ENCODE measurements at places on chromosomes 12 and 14.

- DNase-seq = no peak
These were observed 22.1 kb upstream of the SYCP3 start for GRCh38 chr12:101761350-101761749.

DNA sequence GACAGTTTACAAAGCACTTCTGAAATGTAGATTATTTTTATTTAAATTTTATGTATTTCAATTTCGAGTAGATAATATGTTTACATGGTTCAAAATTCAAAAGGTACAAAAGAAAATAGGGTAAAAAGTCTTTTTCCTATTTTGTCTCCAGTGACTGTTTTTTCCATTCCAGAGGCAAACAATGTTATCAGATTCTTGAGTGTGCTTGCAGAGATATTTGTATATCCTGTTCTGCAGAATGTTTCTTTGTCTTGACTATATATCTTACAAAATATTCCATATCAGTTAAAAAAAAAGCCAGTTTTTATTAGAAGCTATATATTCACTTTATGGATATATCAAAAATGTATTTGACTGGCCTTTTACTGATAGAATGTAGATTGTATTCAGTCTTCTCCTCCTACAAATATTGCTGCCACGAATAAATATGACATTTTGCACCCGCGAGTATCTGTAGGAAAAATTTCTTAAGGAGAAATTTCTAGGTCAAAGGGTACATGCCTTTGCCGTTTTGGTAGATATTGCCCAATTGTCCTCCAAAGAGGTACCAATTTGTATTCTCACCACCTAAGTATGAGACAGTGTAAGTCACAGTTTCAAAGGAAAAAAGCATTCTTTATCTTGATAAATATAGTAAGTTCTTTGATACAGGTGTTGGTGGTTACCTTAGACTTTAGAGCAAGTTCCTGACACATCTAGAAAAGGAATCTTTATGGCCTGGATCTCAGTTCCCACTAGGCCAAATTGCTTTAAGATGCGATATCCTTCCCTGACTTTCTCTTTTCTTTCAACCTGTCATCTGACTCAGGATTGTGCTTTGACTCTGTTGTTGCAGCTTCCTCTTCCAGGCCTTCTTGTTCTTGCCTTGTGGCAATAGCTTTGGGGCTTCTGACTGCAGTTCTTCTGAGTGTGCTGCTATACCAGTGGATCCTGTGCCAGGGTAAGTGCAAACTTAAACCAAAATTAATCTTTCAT lies 2.3 kb downstream of the KLRG1 start:
- DNase-seq = no peak

DNA sequence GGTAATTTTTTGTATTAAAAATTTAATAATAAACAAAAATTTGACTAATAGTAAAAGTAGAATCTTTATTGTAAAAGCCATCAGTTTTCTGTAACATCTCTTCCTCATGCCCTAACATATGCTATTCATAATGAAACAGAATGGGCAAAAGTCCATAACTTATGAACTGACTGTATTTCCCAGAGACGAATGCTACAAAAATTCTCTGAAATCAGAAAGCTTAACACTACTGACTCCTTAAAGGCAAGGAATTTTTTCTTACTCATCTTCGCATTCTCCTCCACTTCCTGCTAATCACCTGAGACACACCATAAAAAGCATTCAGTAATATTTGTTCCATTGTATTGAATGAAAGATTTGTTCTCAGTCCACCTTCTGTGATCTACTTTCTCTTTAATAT lies 17.6 kb downstream of the MON2 start:
- peak; percentile 8 for DNase-seq

DNA sequence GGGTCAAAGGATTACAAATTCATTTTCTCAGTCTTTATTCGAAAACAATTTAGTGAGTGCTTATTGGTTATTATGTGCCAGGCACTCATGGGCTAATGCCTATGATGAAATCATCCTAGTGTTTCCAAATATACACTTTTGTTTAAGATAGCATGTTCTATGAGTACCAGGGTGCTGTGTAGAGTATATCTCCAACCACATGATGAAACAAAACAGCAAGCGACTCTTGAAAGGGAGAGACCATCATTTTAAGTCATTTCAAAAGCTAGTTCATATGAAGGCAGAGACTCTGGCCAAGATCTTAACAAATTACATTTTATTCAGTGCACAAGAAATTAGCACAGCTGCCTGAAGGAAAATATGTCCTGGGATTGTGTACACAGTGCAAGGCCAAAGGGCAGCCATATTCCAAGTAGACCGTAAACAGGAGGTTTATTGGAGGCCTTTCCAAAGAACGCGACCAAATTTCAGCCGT lies 204.2 kb downstream of the EFCAB11 start:
- DNase-seq = no peak

- DNase-seq = no peak
These were observed 1131.1 kb downstream of the TMEM121 start for GRCh38 chr14:106657460-106657859.

DNA sequence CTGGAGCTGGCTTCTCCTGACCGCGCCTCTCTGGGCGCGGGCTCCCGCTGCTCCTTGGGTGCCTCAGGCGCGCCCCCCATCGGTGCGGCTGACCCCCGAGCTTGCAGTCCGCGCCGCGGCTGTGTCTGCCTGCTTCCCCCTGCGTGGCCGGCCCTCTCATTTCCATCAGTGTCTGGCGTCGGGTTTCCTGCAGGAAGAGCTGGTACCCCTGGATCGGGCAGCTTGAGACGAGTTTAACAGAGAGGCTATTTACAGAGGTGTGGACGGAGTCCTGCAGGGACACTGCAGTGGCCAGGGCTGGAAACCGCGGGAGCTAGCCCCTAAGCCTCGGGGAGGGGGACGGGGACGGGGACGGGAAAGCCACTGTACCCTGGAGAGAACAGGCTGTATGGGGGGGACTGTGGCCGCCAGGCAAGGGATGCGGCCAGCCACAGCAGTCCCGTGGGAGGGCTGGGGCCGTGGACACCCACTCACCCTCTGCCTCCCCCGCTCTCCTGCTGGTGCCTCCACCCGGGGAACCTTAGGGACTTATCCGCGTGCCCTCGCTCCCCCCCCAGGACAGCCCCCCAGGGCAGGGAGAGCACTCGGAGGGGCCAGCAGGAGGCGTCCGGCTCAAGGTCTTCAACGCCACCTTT lies 3.7 kb upstream of the CACNA2D4 start:
- DNase-seq = no peak

GRCh38 chr14:34024768-34025144 lies 73.9 kb upstream of the EGLN3 start:
- DNase-seq = no peak

DNA sequence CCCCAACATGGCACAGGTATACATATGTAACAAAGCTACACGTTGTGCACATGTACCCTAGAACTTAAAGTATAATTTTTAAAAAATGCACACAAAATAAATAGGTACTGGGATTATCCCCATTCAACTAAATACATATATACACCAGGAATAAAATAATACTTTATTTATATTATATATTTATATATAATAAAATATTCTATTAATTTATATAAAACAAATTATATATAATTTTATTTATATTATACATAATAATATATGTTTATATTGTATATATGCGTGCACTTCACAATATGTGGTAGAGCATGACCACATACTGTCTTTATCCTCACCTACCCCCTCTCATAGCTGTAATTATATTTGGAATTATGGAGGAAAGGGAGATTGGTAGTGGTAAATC lies 119.1 kb upstream of the TMEM260 start:
- no peak for DNase-seq

- no peak for DNase-seq
These were observed 21.0 kb downstream of the SLC25A29 start for GRCh38 chr14:100285021-100285912.

DNA sequence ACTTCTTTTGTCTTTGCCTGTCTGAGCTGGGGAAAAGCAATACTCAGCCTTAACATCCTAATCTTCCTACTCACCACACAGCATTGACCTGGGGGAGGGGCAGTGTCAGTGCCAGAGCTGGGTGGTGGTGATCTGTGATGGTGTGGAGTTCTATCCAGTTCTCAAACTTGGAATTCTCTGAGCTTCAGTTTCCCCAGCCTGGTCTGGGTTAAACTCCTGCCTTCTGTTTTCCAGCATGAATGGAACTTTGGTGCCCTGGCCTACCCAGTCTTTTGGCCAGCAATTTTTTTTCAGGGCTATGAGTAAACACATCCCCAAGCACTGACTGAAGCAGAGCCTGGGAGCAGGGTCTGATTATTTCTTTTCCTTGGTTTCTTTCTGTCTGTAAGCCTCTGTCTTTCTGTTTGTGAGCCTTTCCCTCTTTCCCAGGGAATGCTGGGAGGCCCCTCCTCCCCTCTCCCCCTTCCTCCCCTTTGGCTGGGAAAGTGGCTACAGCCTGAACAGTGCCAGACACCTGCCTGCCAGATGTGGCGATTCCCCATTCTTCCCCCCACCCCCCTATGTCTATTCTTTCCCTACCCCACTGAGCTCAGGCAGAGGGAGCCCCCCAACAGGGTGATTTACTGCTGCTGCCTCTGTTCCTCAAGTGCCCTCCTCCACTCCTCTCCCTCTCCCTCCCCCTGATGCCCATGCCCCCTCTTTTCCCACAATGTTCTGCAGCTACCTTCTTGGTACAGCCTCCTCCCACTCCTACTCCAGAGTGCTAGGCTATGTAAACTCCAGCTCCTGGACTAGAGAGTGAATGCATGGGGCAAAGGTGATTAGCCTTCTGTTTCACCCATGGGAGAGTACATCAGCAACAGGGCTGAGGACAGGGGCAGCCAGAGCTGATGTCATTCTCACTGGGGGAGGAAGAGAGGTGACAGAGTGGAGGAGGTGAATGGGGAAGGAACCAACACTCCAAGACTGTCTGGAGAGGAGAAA lies 11.1 kb downstream of the GPR84 start:
- no peak for DNase-seq

GRCh38 chr14:91142214-91142668 lies 28.4 kb downstream of the DGLUCY start:
- DNase-seq = no peak

DNA sequence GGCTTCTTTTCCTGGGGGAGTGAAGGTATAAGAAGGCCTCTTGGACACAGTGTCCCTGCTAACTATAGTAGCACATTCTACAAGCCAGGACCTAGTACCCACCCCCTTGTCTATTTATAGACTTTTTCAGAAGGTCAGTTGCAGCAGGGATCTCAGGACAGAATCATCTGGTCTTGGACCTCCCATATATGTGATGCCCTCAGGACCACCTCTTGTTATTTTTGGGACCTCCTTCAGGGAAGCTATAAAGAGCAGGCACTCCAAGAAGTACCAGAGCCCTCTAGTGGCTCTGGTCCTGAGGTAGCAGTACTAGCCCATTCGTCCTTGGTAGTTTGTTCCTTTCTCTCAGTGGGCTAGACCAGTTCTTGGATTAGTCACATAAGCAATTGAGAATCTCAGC lies 4.3 kb downstream of the COQ10A start:
- DNase-seq = no peak

DNA sequence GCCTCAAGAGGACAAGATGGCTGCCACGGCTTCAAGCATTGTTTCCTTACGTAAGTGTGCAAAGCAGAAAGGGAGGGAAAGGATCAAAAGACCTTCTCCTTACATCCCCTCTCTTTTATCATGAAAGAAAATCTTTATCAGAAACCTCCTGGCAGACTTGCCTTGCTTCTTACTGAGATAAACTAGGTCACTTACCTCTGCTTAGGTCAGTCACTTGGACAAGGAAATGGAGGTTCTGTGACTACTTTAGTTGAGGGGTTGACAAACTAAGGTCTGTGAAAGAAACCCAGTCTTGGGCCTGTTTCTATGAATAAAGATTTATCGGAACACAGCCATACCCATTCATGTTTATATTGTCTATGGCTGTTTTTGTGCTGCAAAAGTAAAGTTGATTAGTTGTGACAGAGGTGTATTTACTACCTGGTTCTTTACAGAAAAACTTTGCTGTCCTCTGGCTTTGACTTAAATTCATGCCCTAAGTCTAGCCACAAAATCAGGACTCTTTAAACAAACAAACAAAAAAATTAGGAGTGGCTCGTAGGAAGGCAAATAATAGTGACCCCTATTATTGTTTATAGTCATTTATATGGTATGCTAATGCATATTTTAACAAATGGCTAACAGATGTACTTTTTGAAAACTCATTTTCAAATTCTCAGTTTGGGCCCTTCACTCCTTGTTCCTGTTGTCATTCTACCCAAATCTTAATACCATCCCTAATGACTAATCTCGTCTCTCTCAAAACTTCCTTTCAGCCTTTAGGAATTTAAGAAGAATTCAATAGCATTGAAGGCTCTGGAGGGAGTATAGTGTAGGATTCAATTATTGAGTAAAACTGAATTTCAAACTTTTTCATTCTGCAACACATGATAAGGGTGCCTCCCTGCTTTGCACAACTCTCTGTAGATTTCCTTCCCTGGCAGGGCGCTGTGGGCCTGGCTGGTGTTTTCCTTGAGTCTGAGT lies 42.0 kb upstream of the ATP2B1 start:
- peak; percentile 80 for DNase-seq

- DNase-seq = no peak
These were observed 391.8 kb upstream of the PRICKLE1 start for GRCh38 chr12:42981379-42981778.

- DNase-seq = no peak
These were observed 17.6 kb upstream of the BCL11B start for GRCh38 chr14:99289394-99290189.

DNA sequence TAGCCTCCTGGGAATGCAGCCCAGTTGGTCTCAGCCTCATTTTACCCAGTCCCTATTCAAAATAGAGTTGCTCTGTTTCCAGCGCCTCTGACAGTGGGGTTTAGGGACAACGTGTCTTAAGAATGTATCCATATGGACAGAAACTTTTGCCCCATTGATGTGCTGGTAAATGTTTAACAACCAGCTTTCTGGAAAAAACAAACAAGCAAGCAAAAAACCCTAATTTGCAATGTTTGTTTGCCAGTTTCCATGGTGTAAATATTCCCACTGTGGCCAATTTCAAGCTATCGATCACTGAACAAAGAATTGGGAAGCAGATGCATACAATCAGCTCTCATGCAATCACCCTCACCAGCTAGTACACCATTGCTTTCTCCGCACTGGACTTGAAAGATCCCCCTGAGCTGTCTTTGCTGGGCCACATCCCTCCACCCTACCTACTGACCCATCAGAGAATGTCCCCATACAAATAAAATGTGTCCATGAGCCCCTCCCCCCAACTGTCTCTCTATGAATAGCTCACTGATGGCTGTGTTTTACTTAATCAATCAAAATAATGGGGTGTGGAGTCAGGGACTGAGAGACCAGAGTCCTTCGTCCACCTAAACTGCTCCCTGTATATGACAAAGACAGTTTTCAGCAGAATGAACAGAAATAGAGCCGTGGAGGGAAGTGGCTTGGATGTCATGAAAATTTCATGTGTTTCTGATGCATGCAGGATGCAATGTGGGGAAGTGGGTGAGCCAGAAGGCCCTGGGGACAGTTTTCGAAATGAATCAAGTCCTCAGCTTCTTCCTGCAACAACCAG lies 40.8 kb downstream of the CCDC60 start:
- no peak for DNase-seq

- DNase-seq = no peak
These were observed 21.8 kb downstream of the RAP1B start for GRCh38 chr12:68632486-68632885.

GRCh38 chr14:38224338-38224737 lies 16.6 kb downstream of the SSTR1 start:
- no peak for DNase-seq

DNA sequence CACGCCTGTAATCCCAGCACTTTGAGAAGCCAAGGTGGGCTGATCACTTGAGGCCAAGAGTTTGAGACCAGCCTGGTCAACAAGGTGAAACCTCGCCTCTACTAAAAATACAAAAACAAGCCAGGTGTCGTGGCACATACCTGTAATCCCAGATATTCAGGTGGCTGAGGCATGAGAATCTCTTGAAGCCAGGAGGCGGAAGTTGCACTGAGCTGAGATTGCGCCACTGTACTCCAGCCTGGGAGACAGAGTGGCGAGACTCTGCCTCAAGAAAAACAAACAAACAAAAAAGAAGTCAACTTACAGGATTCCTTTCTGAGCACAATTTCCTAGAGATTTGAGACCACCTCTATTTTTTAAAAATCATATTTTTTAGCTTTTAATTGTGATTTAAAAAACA lies 45.3 kb downstream of the DGLUCY start:
- DNase-seq = no peak

All from AG09319 (cell line).